ENCODE measurements at places on chromosomes 2 and 18.
A peak's percentile ranks its signal among the peaks of the same experiment; 100 is the strongest.

GRCh38 chr2:101958061-101958460 is 33.7 kb upstream of the IL1R2 start:
- no peak for DNase-seq

GRCh38 chr2:239380831-239381708 is 19.8 kb downstream of the HDAC4 start:
- peak; percentile 80 for DNase-seq

DNA sequence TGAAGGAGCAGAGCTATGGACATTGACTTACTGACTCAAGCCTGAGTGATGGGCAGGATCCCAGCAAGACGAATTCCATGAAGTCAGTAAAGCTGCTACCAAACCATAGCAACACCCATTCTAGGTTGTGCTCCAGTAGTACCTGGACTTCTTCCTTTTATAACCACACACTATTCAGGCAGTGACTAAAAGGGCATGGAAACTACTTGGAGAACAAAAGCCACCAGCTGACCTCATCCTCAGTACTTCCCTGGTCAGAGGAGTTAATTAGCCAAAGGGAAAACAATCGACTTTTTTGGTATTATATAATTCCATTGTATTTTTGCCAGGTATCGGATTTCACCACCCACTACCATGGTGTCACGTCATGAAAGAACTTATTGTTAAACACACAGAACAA is 237.1 kb downstream of the TTC32 start:
- no peak for DNase-seq

- no peak for DNase-seq
These were observed 4.6 kb downstream of the HOXD1 start for GRCh38 chr2:176193048-176193447.

GRCh38 chr2:181047829-181048228 is 67.4 kb downstream of the UBE2E3 start:
- no peak for DNase-seq

GRCh38 chr18:13388586-13389490 is 170.3 kb downstream of the LDLRAD4 start:
- DNase-seq: no peak

DNA sequence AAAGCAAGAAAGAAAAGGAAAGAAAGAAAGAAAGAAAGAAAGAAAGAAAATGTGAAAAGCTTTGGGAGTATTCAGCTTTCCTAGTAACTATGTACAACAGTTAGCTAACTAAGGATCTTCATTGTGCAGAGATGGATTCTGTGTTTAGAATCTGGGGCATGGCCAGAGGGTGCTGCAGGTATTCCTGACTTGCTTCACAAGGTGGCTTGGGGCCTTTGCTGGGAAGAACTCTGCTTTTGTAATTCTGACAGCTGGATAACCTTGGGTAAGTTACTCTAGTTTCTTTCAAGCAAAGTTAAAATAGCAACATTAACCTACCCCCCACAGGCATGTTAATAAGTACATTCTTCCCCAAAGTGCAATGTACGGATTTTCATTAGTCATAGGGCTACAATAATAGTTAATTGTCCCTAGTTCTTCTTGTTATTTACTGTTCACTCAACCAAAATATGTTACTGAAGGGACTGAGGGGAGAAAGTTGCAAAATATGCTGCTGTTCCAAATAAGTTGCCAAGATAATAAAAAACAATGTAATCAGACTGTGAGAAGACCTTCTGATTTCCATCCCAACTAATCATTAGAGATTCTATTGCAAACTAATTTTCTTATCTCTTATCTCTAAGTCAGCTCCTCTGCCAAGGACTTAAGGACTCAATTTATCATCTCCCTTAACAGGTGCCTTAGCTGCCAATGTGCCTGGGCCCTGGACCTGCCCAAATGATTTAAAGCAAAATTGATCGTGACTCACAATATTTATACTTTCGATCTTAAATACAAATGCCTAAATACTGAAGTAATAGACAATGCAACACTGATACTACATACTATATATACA is 50.3 kb downstream of the SERPINB8 start:
- DNase-seq: no peak

- DNase-seq: peak; percentile 61
These were observed 68.0 kb downstream of the KLHL29 start for GRCh38 chr2:23452853-23453420.

DNA sequence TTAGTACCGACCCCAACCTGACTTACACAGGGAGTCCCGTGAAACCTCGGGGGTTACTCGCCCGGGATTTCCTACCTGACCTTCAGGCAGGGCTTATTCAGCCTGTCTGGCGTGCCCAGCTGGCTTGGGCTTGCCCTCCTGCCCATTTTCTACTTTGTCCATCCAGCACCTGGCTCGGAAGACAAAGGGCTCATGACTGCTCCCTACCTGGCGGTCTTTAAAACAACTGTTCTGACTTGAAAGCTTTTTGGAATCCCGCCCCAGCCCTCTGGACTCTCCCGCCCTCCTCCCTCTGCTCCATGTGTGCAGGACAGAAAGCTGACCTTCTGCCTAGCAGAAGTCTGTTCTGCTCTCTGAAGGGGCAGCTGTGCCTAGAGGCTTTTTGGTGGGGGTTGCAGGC is 43.1 kb downstream of the ACKR3 start:
- DNase-seq: no peak

- DNase-seq: no peak
These were observed 2.0 kb downstream of the SP9 start for GRCh38 chr2:174336501-174337336.

- peak; percentile 37 for DNase-seq
These were observed 76.0 kb downstream of the ARHGAP15 start for GRCh38 chr2:143205106-143205764.

DNA sequence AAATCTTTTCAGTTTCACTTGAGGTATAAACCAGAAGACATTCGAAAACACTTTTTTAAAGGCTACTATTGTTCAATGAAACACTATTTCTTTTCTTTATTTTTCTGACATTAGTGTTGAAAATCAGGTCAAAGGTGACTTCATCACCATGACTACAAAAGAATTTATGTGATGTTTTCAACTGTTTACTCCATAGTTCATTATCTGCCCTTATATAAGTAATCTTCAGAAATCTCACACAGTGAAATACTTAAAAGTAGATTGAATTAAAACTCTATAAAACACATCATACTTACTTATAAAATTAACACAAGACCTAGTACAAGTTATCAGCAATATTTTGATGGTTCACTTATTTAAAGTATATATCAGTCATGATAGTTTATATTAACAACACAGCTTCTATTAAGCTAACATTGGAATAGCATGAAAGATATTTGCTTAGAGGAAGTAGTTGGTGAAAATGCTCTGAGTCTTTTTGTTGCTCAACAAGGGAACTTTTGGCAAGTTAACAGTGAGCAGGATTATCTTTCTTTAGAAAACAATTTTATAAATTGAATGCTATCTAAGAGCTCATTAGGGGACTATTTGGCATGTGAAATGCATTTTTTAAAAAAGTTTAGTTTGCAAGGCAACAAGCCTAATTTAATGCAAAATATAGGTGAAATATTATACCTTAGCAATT is 60.8 kb downstream of the MC4R start:
- DNase-seq: no peak

DNA sequence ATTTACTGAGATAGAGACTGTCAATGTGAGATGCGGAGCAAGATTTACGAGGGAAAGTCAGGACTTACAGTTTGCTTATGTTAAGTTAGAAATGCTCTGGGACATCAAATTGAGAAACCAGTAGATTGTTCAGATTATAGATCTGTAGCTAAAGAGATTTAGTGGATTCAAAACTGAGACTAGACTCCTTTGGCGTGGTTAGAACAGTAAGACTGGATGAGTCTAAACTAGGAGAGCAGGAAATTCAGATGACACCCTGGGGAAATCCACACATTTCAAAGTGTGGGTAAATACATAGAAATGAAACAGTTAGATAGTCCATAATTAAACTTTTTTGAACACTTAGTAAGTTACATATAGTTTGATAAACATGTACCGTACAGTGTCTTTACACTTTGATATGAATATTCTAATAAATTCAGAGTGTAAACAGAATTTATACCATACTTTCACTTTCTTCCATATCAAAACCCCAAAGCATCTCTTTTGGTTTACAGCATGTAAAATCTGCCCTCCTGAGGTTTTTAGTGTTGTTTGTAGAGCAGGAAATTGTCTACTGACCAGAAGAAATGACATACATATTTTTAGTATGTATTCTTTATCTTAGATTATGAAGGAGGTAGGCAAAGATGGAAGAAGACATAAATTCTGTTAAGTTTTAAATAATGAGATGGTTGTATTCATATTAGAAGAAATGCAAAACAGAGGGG is 231.5 kb downstream of the NYAP2 start:
- DNase-seq: no peak

- no peak for DNase-seq
These were observed 300 bp upstream of the STON1 start for GRCh38 chr2:48529676-48530032.

GRCh38 chr2:129762386-129763189 is 216.9 kb upstream of the RAB6C start:
- no peak for DNase-seq

Data from activated naive CD4-positive, alpha-beta T cell treated with anti-CD3 and anti-CD28 coated beads, Interleukin-2, amount 10 ng/mL, durations not matched to agents 7 days and 5 days (primary cell).